ENCODE measurements at places on chromosomes 6 and 20.

GRCh38 chr20:62827311-62828038, 10.6 kb downstream of the COL9A3 start:
- no peak for DNase-seq

DNA sequence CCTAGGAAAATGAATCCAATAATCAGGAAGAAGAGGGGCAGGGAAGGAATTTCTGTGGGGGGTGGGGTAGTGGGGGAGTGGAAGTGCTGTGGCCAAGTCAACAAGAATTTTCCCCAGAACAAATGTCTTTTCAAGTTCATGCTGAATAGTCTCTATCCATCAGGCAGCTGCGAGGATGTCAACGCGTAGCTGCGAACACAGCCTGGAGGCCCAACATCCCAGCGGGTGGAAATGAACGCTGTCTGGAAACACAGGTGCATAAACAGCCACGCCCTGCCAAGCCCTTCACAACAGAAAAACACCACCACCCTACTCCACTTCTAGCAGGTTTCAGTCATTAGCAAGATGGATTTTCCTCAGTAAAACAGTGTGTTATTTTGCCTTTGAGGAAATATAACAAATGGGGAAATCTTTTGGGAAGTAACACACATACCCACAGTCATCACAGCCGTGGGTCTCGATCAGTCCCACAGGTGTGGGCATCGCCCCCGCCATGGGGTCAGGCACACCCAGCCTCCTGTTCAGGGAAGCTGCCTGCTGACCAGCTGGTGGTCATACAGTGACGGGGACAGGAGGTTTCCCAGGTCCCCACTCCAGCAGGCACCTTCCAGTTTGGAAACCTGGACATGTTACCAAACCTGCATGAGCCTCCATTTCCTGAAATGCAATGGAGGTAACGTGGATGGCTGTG, 112.1 kb upstream of the THBS2 start:
- no peak for DNase-seq

DNA sequence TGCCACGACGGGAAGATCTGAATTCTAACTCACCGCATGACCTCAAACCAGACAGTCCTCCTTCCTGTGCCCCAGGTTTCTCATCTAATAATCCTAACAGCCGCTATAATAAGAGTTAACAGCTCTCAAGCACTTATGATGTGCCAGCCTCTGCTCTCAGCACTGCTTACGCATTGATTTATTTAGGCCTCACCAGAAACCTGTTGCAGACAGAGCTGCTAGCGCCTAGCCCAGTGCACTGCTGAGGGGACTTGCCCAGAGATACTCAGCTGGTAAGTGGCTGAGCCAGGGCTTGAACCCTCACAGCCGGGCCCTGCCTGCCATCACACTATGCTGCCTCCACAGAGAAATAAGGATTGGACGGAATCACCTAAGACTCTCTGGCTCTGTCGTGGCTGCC, 37.7 kb downstream of the GRM4 start:
- DNase-seq, result no peak

DNA sequence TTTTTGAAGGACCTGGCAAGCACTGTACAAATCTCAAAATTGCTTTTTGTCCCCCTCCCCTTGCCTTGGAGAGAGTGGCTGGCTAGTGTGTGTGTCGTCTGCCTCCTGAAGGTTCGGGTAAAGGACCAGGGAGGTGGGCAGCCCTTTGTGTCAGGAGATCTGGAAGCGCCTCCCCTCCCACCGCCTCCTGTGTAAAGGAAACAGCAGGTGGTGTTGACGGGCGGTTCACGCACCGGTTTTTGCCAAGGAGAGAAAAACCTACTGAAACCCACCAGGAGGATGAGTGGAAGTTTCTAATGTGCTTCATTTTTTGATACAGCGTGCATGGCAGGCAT, 1.2 kb downstream of the ENTPD6 start:
- no peak for DNase-seq

DNA sequence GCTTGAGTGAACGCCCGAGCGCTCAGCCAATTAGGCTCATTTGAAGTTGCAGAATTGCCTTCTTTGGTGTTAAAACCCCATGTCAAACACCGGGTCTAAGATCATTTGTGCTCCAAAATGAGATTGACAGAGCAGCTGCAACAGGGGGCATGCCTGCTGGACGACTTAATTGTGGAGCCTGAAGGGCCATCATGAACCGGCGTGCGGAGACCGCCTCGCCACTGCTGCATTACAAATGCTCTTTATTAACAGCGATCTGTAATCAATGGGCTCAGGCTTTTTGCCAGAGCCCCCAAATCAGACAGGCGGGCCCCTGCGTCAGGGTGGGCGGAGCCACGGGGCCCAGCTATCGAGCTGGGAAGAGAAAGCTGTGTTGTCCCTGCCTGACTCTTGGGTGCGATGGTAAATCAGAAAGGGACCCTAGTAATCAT, 183.2 kb downstream of the SIM1 start:
- no peak for DNase-seq

DNA sequence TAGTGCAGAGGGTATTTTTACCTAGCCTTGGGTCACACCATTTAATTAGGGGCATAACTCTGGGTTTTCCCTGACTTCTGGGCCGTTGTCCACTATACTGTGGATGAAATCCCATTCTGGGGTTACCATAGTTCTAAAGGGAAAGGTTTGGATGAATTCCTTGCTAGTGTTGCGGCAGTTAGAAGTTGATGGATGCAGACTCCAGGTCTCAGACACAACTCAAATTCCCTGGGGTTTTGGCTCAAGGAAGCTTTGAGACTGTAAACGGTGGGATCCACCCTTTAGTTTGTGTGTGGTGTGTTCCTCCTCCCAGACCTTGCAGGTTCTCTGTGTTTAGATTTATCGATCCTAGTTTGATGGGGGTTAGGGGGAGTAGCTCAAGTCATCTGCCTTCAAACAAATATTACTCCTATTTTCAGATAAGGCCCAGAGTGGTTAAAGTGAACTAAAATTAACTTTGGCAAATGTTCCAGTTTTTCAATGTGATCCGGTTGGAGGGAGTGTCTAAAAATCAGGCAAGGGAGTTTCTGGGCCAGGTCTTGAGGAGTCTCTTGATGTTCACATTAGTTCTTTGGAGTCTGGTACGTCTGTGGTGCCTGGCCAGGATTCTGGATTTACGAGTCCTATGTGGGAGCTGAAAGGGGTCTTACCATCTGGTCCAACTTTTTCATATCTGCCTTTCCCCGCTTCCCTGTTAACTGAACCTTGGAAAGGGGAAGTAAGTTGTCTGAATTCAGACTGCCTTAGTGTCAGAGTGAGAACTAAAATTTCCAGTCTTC, 1.5 kb downstream of the RALY start:
- DNase-seq, result no peak

- DNase-seq, result no peak
Measured at GRCh38 chr6:34941421-34941820, 52.4 kb downstream of the ANKS1A start.

- DNase-seq, result no peak
Measured at GRCh38 chr6:3773678-3774298, 22.3 kb upstream of the PXDC1 start.

- no peak for DNase-seq
Measured at GRCh38 chr6:43934183-43934802, 164.3 kb downstream of the VEGFA start.
